ENCODE measurements at places on chromosomes 11 and 22. TPM values are rescaled to one million over a fixed set of nuclear protein-coding genes. Genes with fewer than 3 reads are reported as not detected.

The SLC22A12 gene
- not detected for total RNA-seq

The CD3D gene
- total RNA-seq = 3.0 TPM

The C22orf15 gene
- not detected for total RNA-seq

The APOA5 gene
- total RNA-seq = not detected

The FOLR2 gene
- 85.2 TPM for total RNA-seq

The ALG8 gene
- total RNA-seq = 23.6 TPM

The RAG2 gene
- not detected for total RNA-seq

Data from aorta (tissue), 5 donors.